ENCODE measurements at places on chromosomes 16 and 17.

- no peak for DNase-seq
These were observed 184.2 kb downstream of the KCNJ2 start for GRCh38 chr17:70353408-70354092.

- DNase-seq: no peak
These were observed 4.5 kb upstream of the NAT9 start for GRCh38 chr17:74780443-74781238.

GRCh38 chr17:66960613-66961012 is 3.9 kb upstream of the CACNG4 start:
- peak; percentile 29 for DNase-seq

DNA sequence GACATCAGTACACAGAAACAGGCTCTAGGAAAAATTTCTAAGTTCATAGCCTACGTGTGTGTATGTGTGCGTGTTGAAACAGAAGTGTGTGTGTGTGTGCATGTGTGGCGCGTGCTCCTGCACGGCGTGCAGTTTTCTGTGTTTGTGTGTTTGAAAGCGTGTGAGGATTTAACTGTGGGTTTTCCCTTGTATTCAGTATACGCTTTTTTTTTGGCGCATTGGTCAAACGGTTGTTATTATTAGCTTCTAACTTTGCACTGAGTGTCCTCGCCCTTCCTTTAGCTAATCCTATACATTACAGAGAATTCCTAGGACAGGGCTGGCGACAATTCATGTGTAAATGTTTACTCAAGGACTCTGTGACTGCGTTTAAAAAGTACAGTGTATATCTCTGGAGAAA is 23.0 kb downstream of the TMC6 start:
- DNase-seq: no peak

DNA sequence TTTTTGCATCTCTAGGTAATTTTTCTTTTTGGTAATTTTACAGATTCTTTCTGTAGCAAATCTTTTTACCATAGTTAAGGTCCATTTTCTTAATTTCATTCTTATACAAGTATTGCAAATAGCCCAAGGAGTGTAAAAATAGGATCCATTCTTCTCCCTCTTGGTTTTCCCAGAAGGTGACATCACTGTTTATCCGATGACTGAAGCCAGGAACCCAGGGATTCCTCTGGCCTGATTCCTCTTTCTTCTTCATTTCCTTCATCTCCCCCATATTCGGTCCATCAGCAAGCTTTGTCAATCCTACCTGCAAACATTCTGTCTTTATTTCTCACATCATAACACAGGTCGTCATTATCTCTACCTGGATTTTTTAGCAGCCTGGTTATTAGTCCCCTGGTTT is 5.3 kb downstream of the RBBP6 start:
- no peak for DNase-seq

All from NCI-H1092 (cell line).